ENCODE measurements at places on chromosomes 2 and 18. TPM values are rescaled to one million over a fixed set of nuclear protein-coding genes. Genes with fewer than 3 reads are reported as not detected.

SLC5A7 gene
- not detected for total RNA-seq

MOCOS gene
- total RNA-seq = 0.15 TPM

GRCh38 chr2:17610521-17610920 is 70.0 kb downstream of the VSNL1 start:
- DNase-seq = no peak

DNA sequence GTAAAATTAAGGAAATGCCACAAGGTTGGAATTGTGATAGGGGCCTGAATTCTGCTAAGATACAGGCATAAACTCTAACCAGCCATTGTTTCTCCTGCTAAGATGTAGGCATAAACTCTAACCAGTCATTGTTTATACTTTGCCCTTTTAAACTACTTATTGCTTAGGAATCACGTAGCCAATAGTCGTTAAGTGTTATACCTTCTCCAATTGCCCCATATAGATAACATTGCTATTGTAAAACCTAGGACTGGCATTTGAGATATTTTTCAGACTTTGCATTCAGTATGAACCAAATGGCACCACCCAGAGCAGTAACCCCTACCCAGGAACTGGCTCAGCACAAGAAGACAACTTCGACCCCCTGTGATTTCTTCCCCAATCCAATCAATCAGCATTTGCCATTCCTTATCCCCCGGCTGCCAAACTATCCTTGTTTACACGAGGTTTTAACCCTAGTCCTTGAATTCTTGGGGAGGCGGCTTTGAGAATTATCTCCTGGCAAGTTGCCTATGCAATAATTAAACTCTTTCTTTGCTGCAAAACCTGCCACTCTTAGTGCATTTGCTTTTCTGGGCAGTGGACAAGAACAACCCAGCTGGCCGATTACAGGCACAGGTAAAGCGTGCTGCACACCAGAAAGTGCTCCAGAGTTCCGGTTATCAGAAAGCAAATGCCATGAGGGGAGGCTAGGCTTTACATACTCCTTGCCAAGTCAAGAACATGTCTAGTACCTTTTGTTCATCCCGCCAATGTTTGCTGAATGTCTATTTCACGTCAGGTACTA is 167.6 kb downstream of the LAMA1 start:
- no peak for DNase-seq

- DNase-seq = no peak
Measured at GRCh38 chr18:58562999-58563667, 65.8 kb downstream of the ALPK2 start.

GRCh38 chr18:65380986-65381385 is 369.8 kb upstream of the CDH7 start:
- no peak for DNase-seq

Measured in activated CD4-positive, alpha-beta memory T cell treated with anti-CD3 and anti-CD28 coated beads, Interleukin-2, amount 10 ng/mL, durations not matched to agents 7 days and 5 days (primary cell).